ENCODE measurements at places on chromosomes 1 and 21.

GRCh38 chr1:226903819-226904716 lies 33.7 kb downstream of the PSEN2 start:
- no peak for DNase-seq

- no peak for DNase-seq
Measured at GRCh38 chr21:33561373-33561772, 18.5 kb downstream of the SON start.

DNA sequence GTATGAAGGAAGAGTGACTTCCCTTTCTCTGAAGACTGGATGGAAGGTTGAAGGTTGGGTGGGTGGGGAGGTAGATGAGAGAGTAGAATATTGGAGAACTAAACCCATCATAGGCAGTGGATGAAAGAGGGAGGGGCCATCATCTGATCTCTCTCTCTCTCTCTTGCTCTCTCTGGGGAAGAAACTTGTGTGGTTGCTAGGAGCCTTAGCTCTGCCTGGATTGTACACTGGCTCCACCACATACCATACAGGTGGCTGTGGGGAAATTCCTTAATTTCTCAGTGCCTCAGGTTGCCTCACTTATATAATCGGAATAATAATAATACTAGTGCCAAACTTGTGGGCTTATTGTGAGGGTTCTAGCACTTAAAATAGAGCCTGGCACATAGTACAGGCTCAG lies 9.5 kb downstream of the XCL1 start:
- DNase-seq: no peak

DNA sequence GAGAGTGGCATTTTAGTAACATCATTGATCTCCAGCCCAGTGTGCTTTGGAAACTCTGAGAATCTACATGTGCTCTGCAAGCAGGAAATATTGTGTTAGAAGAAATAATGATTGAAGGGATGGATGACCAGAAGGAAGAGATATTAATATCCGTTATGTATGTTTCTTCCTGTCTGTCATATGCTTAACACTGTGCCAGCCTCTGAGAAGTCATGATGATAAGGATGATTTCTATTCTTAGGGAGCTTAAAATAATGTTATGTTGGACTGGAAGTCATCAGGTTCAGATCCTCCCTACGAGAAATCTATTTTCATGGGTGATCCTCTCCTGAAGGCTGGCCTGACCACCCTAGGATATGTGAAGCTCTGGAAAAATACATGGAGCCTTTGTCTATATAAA lies 192.4 kb upstream of the GORAB start:
- no peak for DNase-seq

DNA sequence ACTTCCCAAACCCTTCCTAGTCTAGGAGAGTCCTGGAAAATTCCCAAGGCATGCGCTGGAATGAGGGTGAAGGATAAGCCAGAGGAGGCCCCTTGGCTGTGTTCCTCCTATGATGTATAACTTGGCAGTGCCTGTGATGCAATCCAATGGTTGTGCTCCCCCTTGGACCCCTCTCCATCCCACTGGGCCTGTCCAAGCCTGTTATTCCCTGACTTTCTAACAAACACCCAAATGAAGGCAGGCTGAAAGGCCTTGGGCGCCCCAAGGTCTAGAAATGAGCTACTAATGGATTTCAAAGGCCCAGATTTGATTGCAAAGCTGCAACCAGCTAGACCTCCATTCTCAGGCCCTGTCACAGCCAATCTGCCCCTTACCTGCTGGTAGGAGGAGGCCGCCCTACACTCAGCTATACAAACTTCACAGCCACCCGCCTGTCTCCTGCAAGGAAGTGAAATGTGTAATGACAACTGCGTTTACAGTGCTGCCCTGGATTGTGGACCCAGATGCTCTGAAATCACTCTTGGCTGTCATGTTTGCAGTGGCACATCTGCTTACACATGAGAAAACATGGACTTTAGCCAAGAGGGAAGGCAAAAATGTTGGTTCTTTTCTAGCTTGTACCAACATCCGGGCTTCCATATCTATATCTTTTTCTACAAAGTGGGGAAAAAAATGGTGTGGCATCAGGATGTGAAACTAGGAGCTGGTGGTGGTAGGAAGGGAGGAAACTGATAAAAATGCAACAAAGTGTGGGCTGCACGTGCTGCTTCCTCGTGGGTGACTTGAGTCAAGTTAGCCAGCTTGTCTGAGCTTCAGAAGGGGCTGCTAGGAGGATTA lies 130.4 kb downstream of the TRABD2B start:
- no peak for DNase-seq

- no peak for DNase-seq
Measured at GRCh38 chr1:214550857-214551435, 456 bp downstream of the PTPN14 start.

DNA sequence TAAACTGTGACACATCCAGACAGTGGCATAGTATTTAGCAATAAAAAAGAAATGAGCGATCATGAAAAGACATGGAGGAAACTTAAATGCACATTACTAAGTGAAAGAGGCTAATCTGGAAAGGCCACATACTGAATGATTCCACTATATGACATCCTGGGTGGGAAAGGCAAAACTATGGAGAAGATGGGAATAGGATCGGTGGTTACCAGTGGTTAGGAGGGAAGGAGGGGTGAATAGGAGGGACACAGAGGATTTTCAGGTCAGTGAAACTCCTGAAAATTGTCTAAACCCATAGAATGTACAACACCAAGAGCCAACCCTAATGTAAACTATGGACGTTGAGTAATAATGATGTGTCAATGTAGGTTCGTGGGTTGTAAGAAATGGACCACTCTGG lies 13.8 kb downstream of the AGT start:
- no peak for DNase-seq

DNA sequence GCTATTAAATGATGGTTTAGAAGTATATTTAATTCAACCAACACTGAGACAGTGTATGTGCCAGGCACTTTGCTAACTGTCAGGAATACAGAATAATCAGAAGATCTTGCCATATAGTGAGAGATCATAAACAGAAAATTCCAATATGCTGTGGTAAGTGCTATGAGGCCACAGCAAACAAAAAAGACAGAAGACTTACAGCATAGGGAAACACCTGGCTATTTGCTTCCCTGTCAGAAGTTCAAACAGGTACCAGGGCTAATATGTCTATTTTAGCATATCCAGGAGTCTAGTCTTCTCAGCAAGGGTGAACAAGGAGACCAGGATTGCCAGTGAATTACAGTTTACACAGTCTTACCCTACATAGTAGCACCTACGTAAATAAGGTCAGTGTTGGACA lies 30.4 kb downstream of the TRIT1 start:
- no peak for DNase-seq

DNA sequence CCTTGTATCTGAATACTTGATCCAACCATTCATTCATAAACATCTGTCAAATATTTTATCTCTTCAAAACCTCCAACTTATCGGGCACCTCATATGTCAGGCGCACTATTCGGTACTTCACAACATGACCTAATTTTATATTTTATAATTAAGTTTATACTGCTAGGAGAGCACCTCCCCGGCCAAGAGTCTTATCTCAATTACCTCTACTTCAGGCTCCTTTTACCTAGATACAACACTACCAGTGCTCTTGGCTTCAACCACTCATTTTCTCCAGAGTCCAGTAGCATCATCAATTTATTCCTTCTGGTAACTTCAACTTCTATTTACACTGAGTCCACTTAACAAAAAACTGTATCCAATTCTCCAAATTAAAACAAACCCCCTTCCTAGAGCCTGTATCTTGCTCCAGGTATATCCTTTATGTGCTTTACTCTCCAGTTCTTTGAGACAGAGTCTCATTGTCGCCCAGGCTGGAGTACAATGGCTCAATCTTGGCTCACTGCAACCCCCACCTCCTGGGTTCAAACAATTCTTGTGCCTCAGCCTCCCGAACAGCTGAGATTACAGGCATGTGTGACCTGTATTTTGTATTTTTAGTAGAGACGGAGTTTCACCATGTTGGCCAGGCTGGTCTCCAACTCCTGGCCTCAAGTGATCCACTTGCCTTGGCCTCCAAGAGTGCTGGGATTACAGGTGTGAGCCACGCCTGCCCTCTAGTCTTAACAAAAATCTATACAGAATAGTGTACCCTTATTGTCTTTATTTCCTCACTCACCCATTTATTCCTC lies 18.8 kb downstream of the GPBP1L1 start:
- no peak for DNase-seq

DNA sequence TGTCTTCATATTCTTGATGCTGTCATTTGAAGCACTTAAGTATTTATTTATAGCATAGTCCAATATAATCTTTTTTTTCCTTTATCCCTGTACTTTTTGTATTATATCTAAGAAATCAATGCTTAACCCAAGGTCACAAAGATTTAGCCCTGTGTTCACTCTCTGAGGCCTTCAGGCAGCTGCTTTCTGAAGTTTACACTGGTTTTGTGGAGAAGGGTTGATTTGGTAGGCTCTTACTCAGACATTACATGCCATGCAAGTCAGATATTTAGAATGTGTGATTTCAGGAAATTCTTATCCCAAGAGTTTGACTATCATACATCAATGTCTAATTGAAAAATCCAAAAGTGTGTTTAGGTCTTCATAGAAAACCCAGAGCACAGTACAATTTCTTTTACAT lies 56.3 kb downstream of the PALMD start:
- no peak for DNase-seq

DNA sequence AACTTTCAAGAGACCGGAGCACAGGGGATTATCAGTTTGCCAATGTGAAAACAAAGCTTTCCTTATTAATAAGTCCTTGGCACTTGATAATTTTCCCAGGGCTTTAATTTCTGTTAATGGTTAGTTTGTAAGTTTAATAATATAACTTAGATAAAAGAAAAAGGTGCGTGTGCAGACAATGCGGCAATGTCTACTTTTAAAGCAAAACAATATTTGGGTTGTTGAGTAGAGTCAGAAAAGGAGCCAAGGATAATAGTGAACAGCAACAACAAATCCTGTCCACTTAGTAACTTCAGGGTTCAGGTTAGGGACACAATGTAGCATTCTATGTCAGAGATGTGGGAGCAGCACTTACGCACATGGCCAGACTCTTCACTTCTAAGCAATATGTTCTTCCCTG lies 469.6 kb upstream of the NFIA start:
- no peak for DNase-seq

Data from stimulated activated CD4-positive, alpha-beta T cell treated with anti-CD3 and anti-CD28 coated beads, TNF-alpha, amount 100 ng/mL, for 1 hour (primary cell).